ENCODE measurements at places on chromosomes 2 and 18.

GRCh38 chr2:126885751-126886210 lies 12.9 kb upstream of the TEX51 start:
- no peak for DNase-seq

GRCh38 chr2:156810094-156810493 lies 373.9 kb downstream of the GPD2 start:
- no peak for DNase-seq

GRCh38 chr2:39620067-39620466 lies 45.6 kb upstream of the TMEM178A start:
- DNase-seq = peak; percentile 72

DNA sequence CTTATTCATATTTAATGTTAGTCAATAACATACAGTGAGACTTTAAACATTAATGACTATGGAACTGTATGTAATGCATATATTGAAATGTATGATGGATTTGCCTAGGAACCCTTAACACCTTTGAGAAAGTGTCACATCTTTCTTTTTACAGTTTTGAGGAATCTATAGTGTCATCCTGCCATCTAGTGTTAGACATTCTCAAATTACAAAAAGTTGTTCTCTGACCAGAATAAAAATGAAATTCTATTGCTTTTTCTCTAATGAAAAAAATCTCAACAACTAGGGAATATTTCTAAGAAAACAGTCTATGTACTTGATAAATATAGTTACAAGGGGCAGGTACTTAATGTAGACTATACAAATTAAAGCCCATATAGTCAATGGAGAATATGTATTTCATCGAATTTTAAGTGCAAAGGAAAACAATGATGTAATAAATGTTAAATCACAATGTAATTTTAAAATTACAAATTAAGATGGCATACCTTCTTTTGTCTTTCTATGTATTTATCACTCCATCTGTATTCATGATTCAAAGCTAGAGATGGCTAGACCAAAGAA lies 5.1 kb upstream of the CALCRL start:
- DNase-seq = no peak

GRCh38 chr18:59374128-59374527 lies 15.1 kb upstream of the LMAN1 start:
- DNase-seq = no peak

GRCh38 chr2:160473468-160474318 lies 19.9 kb downstream of the RBMS1 start:
- no peak for DNase-seq

DNA sequence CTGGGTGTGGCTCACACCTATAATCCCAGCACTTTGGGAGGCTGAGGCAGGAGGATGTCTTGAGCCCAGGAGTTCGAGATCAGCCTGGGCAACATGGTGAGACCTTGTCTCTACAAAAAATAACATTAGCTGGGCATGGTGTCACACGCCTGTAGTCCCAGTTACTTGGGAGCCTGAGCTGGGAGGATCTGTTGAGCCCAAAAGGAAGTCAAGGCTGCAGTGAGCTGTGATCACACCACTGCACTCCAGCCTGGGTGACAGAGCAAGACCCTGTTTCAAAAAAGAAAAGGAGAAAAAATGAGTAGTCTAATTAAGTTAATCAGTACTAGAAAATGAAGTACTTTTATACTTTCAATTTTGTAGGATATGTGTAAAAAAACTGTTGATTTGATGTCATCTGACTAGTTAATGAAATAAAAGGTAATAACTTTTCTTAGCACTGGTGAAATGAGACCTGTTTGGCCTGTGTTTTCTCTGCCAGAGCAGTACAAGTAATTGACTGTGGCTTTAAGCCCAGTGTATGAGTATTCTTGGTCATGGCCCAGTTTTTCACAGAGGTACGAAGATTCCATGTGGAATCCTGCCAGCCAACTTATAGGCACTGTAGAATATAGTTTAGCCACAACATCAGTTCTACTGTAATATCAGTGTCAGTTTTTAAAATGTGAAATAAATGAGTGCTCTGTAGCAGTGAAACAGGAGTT lies 35.8 kb downstream of the MFSD6 start:
- DNase-seq = no peak

DNA sequence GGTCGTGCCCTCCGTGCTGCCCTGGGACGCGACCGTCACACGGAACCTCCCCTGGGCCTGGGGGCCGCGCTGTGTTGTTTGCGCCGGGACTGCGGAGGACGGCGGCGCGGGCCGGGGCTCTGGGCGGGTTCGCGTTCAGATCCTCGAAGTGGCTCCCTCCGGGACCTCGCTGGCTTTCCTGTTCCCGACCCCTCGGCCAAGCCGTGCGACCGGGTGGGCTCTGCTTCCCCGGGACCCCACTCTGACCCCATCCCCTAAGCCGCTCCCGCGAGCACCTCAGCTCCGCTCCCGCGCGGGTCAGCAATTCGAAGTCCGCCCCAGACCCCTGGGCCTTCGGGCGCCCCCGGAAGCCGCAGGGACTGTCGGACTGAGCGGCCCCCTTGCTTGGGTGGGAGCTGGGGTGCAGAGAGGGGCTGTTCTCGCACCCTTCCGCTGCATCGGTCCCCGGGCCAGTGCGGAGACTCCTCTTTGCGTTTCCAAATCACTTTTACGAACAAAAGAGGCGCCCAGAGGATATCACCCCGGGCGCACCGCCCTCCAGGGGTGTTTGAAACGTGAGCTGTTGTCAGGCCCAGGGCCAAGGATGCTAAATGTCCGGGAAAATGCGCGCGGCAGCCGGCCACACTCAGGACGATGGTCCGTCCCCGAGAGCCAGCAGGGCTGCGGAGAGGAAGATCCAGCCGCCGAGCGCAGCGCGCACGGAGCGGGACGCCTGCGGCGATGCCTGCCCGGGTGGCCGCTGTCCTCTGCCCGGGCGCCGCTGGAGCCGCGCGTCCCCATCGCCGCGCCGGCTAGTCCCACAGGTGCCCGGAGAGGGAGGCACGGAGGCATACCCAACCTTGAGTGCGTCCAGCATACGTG lies 73.5 kb downstream of the ZCCHC2 start:
- no peak for DNase-seq

DNA sequence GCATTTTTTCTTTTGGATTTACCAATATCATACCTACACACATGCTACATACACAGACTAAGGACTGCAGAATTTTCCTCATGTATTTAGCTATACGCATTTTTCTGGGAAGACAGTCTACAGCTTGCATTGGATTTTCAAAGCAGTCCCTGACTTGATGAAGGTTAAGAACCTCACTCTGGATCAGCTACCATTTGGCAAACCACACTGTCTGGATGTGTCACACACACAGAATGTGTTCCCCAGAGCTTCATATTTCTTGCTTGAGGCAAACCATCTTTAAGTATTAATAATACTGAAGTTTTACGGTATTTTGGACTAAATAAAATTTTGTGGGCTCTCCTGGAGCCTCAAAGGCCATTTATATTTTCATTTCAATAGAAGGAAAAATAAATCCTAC lies 102.3 kb downstream of the TCF4 start:
- no peak for DNase-seq

GRCh38 chr2:43170405-43171105 lies 55.9 kb downstream of the ZFP36L2 start:
- no peak for DNase-seq

DNA sequence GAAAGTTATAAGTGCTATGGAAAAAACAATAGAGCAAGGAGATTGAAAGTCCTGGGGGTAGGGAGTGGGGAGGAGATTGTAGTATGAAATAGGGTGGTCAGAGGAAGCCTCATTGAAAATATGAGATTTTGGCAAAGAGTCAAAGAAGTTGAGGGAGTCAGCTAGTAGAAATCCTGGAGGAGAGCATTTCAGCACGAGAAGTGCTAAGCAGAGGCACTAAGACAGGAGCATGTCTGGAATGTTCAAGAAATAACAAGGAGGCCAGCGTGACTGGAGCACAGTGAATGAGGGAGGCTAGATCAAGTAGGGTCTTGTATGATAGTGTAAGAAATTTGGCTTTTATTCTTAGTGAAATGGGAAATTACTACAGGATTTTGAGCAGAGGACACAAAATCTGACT lies 2.1 kb upstream of the TSPYL6 start:
- no peak for DNase-seq

GRCh38 chr18:3051718-3052410 lies 38.9 kb upstream of the LPIN2 start:
- no peak for DNase-seq

- DNase-seq = no peak
Observed at GRCh38 chr2:207423886-207424285, 105.9 kb upstream of the CREB1 start.

- no peak for DNase-seq
Observed at GRCh38 chr2:154699575-154699930, 1.1 kb downstream of the KCNJ3 start.

DNA sequence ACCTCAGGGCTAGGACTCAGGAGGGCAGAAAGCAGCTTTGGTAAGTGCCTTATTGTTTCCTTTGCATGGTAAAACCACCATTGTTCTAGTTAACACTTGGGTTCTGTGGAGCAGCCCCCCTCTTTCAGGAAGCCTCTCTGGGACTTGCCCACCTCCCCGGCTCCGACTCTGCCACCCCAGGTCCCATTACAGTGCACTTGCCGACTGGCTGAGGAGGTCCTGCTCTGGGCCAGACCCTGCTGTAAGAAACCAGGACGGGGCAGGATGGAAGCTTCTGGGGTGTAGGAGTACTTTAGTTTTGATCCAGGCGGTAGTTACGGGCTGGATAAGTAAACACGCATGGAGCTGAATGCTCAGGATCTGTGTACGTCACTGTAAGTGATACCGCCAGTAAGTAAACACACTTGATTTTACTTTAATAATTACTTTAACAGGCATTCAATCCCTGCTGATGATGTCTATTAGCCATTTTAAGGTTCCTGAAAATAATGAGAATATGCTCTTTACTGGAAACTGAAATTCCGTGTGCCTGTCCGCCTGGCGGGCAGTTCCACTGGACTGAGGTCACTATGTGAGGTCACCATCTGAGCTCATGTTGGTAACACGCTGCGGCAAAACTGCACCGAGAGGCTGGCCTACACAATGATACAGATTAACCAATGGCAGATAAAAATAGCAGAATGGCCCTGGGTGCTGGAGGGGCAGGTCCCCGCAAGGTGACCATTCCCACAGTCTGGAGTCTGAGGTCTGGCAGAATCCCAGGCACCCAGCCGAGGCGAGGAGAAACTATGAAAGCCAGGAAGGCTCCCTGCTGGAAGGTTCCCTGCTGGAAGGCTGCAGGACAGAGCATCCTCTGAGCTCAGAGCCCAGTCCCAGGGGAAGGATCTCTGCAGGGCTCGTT lies 25.2 kb downstream of the HS1BP3 start:
- DNase-seq = peak; percentile 45

Data from RWPE2 (cell line).